Germinal center (tissue), 1 donor: ENCODE measurements at places on chromosomes 12 and 14.
A peak's percentile ranks its signal among the peaks of the same experiment; 100 is the strongest.

DNA sequence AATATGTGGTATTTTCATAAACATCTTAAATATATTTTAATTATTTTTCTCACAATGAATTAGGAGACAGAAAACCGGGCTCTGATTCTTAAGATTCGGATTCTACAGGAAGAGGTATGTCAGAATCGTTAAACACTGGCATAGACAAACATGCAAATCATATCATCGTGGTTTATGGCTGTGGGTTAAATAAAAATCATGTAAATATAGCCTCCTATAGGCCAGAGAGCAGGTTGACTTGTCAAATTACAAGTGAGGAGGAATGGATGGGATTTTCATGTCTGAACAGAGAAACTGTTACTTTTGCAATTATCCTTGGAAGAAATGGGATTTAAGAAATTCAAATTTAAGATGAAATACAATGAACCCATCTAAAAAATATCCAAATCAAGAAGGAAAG lies 74.9 kb upstream of the BCAT1 start:
- peak; percentile 43 for DNase-seq

DNA sequence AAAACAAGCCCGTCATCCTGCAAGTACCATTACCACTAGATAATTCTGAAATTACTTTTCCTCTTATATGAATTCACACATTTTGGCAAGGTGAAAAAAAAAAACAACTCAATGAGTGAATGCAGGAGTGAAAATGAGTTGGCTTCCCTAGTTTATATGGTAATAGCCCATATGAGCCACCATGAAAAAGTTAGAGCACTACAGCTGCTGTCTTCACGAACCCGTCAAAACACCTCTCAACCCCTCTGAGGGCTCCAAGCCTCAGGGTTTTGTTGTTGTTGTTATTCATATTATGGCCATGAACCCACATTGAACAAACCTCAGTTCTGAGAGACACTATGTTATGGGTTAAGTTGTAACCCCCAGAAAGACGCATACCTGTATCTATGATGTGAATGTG lies 289.9 kb upstream of the CAND1 start:
- no peak for DNase-seq

DNA sequence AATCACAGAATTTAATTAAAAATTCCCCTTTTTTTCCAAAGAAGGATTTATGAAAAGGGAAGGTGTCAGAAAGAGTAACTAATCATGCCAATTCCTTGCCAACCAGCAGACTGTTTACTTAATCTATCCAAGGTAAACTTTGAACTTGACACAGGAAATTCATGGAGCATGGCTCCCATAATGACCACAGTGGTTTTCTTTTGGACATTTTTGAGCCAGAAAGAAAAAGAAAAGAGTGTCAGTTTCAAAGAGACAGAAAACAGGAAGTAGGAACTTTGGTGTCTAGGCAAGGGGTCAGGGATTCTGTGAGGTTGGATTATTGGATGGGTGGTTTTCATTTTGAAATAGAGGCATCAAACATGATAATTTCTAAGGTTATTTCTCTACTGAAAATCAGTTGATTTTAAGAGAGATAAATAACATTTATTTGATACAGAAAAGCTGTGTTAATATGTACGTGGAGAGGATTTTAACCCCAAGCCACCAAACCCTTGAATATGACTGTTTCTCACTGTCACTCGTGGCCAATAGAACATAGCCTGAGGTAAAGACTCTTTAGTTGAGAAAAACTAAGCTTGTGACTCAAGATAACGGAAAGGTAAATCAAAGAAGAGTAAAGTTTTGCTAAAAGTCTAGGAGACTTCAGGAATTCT lies 196.1 kb downstream of the TTC6 start:
- DNase-seq = no peak

GRCh38 chr12:76310110-76310509 lies 38.1 kb downstream of the BBS10 start:
- DNase-seq = no peak

- no peak for DNase-seq
Observed at GRCh38 chr14:74299061-74299545, 3.6 kb downstream of the ABCD4 start.

- peak; percentile 23 for DNase-seq
Observed at GRCh38 chr14:106843951-106844483, 1317.6 kb downstream of the TMEM121 start.
